H4 (cell line): ENCODE measurements at places on chromosomes 1 and 21. TPM values are rescaled to one million over a fixed set of nuclear protein-coding genes. Genes with fewer than 3 reads are reported as not detected.

GRCh38 chr1:228863776-228864175, 128.5 kb downstream of the RHOU start:
- DNase-seq = no peak

GRCh38 chr1:87684194-87684593, 355.5 kb downstream of the LMO4 start:
- peak; percentile 8 for DNase-seq

GRCh38 chr1:47682198-47682597, 244.4 kb downstream of the FOXD2 start:
- DNase-seq = no peak

Gene COL11A1
- total RNA-seq = 0.47 and 12.0 TPM in 2 replicates

Gene RUSC1
- total RNA-seq = 27.5 and 33.8 TPM in 2 replicates

Gene IL12RB2
- not detected in 2 replicates for total RNA-seq

Gene GBP4
- total RNA-seq = 1.0 and 2.5 TPM in 2 replicates

GRCh38 chr21:45448810-45449657, 44.1 kb downstream of the COL18A1 start:
- DNase-seq = no peak

GRCh38 chr1:117001254-117001927, at the start of gene CD101:
Gene CD101, plus strand, starts transcription at chr1:117001760. Its CDS starts 58 bp downstream, at chr1:117001818.
- no peak for DNase-seq

DNA sequence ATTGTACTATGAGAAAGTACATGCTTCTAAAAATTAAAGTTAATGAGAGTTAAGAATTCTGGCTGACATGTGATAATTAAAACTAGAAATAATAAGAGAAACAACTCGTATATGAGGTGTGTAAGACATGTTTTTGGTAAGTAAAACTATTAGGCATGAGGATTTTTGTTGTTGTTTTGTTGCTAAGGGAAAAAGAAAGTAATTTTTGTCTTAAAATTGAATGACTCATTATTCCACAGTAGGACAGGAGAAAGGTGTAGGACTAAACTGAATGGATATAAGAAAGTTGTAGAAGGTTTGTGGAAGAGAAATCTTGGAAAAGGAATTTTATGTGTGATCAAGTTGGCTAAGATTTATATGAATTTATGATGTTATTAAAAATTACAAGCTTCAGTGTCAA, 54.8 kb downstream of the TBX19 start:
- DNase-seq = no peak

- no peak for DNase-seq
Measured at GRCh38 chr1:43545695-43546387, 15.2 kb downstream of the PTPRF start.

Gene ADORA1
- 0.47 and 0.58 TPM in 2 replicates for total RNA-seq

Gene FAM167B
- total RNA-seq = 0.56 TPM in 1 of 2 replicates, not detected in the other

DNA sequence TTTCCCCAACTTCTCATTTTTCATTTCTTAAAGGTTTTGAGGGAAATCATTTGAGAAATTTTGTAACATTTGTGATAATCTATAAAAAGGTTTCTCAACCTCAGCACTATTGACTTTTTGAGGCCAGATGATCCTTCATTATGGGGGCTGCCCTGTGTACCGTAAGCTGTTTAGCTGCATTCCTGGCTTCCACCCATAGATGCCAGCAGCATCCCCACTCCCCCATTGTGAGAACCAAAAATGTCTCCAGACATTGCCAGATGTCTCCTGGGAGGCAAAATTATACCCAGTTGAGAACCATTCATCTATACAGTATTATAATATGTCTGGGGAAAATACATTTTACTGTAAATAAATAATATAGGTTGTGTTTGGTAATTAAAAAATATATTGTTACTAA, 146.0 kb downstream of the PBX1 start:
- no peak for DNase-seq

- no peak for DNase-seq
Measured at GRCh38 chr1:160204526-160205241, 500 bp upstream of the PEA15 start.

Gene RAB25
- 0.19 TPM in 1 of 2 replicates, not detected in the other for total RNA-seq

Gene SLC25A34
- 0.10 and 0.47 TPM in 2 replicates for total RNA-seq

Gene SMIM11
- 25.5 and 33.3 TPM in 2 replicates for total RNA-seq

GRCh38 chr21:36852864-36853263, 113.6 kb downstream of the HLCS start:
- no peak for DNase-seq

DNA sequence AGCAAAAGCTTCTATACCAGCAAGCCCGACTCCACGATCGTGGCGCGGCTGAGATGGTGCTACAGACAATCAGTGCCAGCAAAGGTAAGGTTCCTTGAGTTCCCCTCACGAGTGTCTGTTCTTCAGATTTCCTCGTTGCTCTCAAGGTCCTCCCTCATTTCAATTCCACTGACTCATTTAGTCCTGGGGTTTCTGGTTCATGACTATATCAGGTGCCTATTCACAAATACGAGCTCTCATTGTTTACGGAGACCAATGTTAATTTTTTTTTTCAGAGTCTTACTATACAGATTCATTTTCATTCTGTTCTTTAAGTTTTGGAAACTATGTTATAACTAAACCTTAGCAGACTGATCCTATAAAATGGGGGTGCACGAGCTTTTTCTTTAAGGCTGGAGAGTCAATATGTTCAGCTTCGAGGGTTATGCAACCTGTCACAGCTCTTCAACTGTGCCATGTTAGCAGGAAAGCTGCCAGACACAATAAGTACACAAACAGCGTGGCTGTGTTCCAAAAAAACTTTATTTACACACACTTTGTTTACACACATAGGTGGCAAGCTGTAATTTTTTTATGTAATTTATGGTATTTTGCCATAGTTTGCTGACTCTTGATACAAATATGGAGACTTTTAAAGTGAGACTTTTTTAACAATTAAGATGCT, 134.3 kb downstream of the ZP4 start:
- no peak for DNase-seq
